ENCODE measurements at places on chromosomes 13 and 19. TPM values are rescaled to one million over a fixed set of nuclear protein-coding genes. Genes with fewer than 3 reads are reported as not detected.
A peak's percentile ranks its signal among the peaks of the same experiment; 100 is the strongest.

- no peak overlapping the region for H3K27ac ChIP-seq
- peaks cover 51% of the 10 kb centered on the region for H3K4me1 ChIP-seq
- DNase-seq, result peak; percentile 27
- H3K36me3 ChIP-seq, result no peaks in the 10 kb centered on the region
- peaks cover 35% of the 10 kb centered on the region for H3K27me3 ChIP-seq
Measured at GRCh38 chr19:7674010-7675005, 2.6 kb upstream of the MCEMP1 start.

The UQCRFS1 gene
- total RNA-seq, result 29.4 TPM

GRCh38 chr19:50717026-50717723 is 2.4 kb downstream of the SHANK1 start:
- no peak overlapping the region for H3K27ac ChIP-seq
- peaks cover 11% of the 10 kb centered on the region for H3K4me1 ChIP-seq
- DNase-seq, result no peak

The MAST1 gene
- total RNA-seq, result 0.67 TPM

The SBSN gene
- not detected for total RNA-seq
